KG1 (cell line): ENCODE measurements at places on chromosomes 1 and 21.

DNA sequence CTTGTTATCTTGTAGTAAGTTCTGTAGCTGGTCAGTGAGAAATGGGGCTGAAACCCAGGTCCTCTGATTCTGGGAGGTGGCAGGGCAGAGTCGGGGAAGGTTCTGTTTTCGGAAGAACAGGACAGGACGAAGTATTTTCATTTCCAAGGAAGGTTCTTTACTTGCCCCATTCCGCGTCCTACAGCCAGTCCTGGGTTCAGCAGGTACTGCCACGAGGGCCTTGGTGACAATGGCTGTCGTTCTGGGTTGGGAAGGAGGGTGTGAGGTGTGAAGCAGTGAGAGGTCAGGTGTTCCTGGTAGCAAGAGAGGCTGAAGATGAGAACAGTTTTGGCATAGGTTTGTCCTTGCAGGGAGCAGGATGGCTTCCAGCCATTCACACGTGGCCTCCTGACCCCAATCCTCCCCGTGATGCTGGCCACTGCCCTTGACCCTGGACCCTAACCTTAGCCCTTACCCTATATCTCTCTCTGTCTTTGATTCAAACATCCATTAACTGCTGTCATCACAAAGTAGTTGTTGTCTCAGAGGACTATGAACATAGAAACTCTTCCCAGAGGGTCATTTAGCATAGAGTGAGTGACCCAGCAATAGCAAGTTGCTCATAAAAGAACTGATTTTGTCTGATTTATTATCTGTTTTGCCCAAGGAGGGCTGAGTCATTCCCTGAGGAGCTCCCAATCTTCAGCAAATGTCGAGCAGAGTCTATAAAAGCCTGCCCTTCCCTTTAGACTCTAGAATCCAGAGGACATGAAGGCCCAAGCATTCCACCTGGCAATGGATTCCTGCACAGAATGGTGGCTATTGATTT lies 25.0 kb downstream of the VASH2 start:
- no peak for DNase-seq

- DNase-seq: no peak
Measured at GRCh38 chr1:196723325-196724185, 51.1 kb upstream of the CFHR3 start.

GRCh38 chr1:156172696-156173470 lies 19.5 kb downstream of the SEMA4A start:
- no peak for DNase-seq

DNA sequence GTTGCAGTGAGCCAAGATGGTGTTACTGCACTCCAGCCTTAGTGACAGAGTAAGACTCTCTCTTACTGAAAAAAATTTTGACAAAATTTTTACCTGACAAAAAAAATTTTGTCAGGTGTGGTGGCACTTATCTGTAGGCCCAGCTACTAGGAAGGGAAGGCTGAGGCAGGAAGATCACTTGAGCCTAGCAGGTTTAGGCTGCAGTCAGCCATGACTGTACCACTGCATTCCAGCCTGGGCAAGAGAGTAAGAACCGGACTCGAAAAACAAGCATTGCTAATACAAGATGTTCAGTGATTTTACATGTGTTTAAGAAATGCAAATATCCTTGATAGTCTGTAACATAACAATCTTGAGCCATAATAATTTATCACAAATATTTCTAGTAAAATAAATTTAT lies 46.9 kb downstream of the USP48 start:
- DNase-seq: no peak

DNA sequence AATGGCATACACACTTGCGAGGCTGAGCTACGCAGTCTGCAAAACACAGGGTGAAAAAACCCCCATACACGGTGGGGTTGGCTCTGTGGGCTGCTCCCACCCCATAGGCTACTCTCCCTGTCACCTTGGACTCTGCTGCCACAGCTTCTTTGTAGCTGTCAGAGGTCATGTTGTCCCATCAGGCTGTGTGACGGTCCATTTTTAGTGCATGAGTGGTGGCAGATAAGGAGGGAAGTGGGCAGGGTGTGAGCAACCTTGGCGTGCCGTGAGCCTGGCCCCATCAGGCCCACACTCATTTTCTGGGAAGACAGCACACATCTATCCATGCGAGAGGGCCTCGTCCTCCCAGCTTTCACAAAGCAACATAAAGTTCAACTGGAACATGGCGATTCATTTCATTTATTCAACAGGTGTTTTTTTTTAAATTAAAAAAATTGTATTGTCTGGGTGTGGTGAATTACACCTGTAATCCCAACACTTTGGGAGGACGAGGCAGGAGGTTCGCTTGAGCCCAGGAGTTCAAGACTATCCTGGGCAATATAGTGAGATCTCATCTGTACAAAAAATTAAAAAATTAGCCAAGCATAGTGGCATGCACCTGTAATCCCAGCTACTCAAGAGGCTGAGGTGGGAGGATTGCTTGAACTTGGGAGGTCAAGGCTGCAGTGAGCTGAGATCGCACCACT lies 9.5 kb downstream of the GPR137B start:
- no peak for DNase-seq

DNA sequence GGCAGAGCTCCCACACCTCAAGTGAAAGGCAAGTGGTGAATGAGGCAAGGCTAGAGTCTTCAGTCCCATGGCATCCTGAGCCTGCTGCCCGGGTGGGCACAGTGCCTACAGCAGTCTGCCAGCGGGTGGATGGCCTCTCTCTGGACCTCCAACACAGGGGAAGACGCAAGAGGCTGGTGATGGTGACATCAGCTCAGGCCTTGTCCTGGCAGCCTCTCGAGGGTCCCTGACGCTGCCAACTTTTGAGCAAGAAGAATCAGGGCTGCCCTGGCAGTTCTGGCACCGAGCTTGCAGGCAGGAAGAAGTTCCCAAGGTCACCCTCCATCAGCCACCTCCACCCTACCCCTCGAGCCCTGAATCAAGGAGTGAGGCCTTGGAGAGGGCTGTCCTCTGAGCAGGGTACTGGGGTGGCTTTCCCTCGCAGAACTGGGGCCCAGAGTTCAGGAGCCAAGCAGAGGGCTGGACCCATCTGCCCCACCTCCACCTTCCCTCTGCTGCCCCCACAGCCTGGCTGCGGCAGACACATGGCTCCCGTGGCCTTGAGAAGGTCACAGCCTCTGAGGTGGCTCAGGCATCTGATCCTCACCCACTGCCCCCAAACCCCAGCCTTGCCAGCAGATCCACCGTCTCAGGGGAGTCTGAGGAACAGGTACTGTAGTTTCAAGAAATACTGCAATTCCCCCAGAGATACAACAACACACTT lies 5.8 kb downstream of the RAP1GAP start:
- no peak for DNase-seq

DNA sequence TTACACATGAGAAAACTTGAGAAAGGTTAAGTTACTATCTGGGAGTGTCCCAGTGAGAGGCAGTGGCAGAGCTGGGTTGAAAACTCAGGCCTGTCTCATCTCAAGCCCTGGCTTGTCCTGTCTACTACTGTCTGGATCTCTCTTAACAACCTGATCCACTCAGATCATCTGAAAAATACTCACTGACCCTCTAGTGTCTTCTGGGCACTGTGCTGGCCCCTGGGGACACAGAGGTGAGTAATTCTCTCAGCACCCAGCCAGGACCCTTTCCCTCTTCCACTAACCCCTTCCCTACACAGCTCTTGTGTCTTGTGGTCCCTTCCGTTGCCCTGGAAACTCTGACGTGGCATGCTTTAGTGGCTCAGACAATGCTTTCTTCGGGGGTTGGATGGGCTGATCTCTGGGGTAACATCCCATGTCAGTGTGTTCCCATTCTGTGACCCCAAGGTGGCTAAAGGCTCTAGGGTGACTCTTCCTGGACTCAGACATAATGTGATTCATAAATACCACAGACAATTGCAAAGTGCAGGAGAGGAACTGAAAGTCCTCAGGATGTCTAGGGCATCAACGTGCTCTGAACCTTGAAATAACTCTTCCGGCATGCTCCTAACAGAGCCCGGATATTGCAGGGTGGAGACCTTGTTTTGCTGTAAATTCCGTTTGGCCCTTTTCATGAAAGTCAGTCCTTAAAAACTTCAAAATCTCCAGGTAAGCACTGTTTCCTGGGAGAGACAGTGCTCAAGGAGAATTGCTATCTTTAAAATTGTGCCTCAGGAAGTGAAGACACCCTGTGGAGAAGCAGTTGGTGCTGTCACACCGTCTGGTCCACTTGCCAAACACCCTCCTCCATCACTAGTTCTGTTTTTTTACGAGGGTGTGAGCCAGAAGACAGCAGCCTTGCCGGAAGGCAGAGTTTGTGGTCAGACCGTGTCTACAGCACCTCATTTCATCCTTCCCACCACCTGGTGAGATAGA lies 4.0 kb downstream of the SHISAL2A start:
- peak; percentile 71 for DNase-seq

- DNase-seq: no peak
Measured at GRCh38 chr1:10106241-10106640, 73.5 kb downstream of the UBE4B start.

DNA sequence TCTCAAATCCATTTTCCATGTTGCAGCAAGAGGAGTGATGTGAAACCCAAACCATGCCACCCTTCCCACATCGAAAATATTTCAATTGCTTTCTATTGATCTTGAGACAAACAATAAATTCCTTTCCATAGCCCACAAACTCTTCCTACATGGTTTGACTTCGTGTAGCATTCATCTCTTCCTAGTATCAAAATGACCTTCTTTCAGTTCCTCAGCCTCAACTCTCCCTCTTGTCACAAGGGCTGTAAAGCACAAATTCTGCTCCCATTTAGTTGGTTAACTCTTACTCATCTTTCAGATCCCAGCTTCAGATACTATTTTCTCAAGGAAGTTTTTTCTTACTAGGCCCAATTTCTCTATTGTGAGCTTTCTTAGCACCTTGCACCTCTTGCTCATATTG lies 99.0 kb downstream of the ZNF281 start:
- no peak for DNase-seq

DNA sequence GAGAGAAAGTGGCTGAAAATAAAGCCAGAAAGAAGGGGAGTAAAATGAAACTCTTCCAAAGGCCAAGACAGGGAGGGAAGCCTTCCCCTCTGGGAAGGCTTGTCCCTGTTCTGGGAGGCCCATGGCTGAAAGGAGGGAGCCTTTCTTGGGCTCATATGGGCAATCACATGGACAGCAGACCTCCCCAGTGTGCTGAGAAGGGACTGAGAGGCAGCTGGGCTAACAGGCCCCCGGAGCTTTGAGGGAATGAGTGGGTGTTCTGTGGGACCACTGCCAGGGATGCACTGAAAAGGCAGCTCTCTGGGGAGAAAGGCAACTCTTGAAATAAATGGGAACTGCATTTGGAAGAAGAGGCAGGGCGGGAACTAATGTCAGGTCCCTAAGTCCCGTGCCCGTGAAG lies 39.1 kb downstream of the KANK4 start:
- DNase-seq: no peak

DNA sequence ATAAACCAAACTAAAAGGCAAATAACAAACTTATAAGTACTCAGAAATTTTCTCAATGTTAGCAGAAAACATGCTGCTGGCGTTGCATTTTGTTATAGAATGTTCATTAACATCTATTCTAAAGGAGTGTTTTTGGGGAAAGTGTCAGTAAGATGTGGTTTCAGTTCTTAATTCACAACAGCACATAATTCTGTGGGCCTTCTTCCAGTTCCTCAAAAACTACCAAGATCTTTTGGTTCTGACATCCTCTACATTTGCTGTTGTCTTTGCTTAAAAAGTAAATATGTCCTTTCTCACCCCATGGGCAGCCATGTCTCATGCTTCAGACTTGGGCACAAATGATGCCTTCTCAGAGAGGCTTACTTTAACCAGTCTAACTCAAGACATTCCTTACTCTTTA lies 152.5 kb downstream of the CDC7 start:
- no peak for DNase-seq

- no peak for DNase-seq
Measured at GRCh38 chr1:113396585-113396984, 6.3 kb downstream of the MAGI3 start.

DNA sequence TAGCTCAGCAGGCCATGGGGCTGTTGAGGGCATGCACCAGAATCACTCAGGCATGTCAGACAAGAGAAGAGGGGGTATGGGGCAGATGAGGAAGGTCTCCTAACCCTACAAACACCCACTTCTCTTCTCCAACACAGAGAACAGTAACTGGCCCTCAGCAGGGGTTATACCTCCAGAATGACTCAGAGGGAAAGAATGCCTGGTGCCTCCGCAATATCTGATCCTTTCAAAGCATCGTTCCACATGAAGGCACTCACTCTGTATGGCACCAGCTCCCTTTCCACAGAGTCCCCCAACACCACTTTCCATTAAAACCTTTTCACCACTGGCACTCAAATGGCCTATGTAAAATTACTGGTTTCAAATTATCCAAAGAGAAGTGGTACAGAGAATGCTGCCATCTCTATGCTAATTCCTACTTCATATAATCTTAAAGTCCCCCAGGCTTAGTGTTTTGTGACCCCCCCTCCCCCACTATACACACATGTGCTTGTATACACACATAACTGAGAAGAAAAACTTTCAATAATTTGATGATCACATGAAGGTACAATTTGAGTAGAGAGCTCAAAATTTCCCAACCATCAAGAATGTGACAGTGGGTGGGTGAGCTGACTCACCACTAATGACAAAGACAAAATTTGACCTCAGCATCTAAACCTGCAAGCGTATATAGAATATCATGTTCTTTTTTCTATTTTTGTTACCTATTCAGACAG lies 91.5 kb downstream of the SIPA1L2 start:
- DNase-seq: no peak

- DNase-seq: no peak
Measured at GRCh38 chr21:34604556-34604955, 10.4 kb downstream of the RCAN1 start.

GRCh38 chr1:12078938-12079861 lies 16.1 kb downstream of the TNFRSF8 start:
- DNase-seq: no peak

GRCh38 chr1:204882479-204882878 lies 11.8 kb downstream of the NFASC start:
- DNase-seq: no peak

DNA sequence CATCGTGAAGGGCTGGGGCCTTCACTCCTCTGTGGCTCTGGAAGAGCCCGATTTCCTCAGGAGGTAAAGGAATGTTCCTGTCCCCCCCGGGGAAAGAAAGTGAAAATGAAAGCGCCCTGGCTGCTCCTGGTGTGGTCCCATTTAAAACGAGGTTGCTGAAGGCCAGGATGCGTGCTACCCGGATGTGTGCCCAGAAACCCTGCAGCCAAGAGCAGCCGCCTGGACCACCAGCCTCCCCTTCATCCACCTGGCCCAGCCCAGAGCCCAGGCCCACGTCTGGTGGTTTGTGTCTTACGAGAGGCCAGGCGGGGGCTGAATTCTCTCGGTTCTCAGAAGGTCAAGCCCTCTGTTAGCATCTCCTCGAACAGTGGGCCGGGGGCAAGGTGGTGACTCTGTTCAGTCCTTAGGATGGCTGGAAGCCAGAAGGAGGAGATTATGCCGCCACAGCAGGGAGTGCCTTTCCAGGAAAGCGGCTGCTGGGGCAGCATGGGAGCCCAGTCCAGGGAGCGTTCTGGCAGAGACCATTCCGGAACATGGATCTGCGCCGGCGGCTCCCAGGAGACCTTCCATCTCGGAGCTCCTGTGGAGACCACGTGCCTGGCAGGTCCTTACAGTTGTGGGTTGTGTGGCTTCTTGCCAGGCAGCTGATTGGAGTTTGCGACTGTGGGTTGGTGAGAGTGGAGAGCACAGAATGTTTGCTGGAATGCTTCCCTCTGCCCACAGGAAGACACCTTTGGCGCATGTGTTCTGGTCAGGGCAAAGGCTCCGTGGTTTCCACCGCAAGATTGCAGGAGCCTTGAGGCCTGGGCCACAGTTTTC lies 1.4 kb downstream of the GUK1 start:
- DNase-seq: no peak

GRCh38 chr1:71593523-71593922 lies 512.7 kb upstream of the ZRANB2 start:
- no peak for DNase-seq

GRCh38 chr1:32759997-32760623 lies 57.0 kb downstream of the YARS1 start:
- no peak for DNase-seq
